IMR-90 (cell line): ENCODE measurements at places on chromosomes 12 and 14.

DNA sequence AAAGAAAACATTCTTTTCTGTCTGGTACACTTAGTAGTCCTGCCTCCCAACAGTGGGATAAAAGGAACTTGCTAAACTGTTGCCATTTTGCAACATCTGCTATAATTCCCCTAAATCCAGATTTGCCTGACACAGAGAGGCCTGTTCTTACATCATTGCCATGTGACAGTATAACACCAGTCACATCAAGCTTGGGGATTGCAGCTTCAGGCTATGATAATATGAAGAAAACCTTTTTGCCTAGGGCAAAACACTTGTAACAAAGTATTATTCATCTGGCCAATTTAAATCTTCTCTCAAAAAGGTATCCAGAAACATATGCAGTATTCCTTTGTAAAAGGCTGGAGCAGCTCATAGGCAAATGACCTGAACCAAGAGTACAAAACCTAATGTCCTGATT is 80.9 kb upstream of the OTX2 start:
- no peak for DNase-seq

GRCh38 chr12:67661311-67662021 is 12.9 kb downstream of the DYRK2 start:
- peak; percentile 87 for DNase-seq

DNA sequence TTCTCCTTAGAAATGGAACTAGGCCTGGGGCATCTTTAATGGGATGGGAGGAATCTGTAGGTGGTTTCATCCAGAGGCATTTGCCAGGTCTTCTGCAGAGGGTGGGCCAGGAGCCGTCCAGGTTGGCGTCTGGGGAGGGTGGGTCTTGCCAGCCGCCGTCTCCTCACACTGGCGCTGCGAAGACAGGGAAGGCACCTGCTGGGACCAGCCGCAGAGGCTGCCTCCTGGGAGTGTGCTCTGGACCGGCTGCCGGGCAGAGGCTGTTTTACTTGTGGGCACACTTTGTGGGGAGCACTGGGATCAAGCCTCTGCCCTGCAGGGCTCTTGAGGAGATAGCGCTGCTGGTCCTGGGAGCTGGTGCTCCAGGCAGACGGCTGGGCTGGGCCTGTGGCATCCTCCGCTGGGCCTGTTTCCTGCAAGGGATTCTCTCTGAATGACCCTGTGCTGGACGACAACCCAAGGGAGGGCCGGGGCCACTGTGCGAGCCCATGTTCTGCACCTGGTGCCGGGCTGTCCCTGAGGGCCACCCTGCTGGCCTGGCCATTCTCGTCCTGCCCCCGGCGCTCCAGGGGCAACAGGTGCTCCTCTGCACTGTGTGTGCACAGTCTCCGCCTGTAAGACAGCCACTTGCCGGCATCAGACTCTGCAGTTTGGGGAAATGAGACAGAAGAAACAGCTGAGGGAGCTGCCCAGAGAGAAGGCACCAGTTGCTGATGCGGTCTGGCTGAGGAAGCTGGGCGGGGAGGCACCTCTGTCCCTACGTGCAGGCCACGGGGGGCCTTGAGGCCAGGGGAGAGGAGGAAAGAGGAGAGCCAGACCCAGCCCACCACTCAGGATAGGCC is 10.0 kb upstream of the TEX22 start:
- no peak for DNase-seq

DNA sequence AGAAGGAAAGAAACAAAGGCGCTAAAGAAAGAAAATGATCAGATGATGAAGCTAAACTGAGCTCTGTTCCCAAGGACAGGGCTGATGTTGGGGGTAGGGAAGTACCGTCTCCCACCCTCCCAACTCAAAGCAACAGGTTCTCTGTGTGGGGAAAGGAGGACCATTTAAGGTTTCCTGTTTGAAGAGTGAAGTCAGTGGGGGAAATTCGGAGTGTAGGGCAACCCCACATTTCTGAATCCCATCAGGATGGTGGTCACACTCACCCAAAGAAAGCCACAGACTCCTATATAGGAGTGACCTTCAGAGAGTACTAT is 131.1 kb downstream of the KSR2 start:
- DNase-seq = no peak

DNA sequence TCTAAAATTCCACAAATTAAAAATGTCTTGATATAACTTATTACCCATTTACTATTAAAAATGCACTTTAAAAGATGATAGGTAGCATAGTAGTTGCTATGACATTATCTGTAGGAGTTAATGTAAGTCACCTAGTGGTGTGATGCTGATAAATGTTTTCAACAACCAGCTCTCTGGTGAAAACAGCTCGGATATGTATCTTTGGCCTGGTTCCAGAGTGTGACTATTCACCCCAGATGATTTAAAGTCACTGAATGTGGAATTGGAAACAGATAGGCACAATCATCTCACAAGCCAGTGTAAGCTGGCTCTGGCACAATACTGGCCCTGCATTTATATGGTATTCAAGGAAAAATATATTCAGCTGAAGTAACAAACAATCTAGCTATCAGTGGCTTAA is 9.2 kb upstream of the CCDC196 start:
- peak; percentile 9 for DNase-seq

DNA sequence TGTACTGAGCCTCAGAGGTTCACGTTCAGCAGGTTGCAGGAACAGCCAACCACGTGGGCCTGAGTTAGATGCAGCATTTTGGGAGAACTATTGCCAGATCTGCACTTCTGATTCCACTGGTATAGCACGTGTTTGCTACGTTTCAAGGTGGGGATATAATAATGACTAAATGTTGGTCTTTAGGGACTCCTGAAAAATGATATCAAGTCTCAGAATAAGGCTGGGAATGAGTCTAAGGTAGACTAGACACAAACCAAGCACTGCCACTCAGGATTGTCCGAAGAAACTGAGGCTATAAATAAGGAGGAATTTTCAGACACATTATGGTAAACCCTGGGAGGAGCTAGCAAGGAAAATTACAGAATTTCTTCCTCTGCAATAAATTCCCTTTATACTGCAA is 98.1 kb downstream of the ESR2 start:
- DNase-seq = no peak

- no peak for DNase-seq
Measured at GRCh38 chr12:101877806-101878242, 444 bp downstream of the DRAM1 start.

- DNase-seq = peak; percentile 69
Measured at GRCh38 chr14:52279408-52279807, 11.9 kb downstream of the PTGDR start.

- DNase-seq = no peak
Measured at GRCh38 chr14:95493503-95493902, 22.9 kb downstream of the SYNE3 start.

GRCh38 chr14:89171168-89171567 is 245.9 kb downstream of the FOXN3 start:
- peak; percentile 41 for DNase-seq
